ENCODE measurements at places on chromosomes 2 and 18.

- no peak for DNase-seq
These were observed 48.9 kb upstream of the IL1R1 start for GRCh38 chr2:102093662-102094061.

DNA sequence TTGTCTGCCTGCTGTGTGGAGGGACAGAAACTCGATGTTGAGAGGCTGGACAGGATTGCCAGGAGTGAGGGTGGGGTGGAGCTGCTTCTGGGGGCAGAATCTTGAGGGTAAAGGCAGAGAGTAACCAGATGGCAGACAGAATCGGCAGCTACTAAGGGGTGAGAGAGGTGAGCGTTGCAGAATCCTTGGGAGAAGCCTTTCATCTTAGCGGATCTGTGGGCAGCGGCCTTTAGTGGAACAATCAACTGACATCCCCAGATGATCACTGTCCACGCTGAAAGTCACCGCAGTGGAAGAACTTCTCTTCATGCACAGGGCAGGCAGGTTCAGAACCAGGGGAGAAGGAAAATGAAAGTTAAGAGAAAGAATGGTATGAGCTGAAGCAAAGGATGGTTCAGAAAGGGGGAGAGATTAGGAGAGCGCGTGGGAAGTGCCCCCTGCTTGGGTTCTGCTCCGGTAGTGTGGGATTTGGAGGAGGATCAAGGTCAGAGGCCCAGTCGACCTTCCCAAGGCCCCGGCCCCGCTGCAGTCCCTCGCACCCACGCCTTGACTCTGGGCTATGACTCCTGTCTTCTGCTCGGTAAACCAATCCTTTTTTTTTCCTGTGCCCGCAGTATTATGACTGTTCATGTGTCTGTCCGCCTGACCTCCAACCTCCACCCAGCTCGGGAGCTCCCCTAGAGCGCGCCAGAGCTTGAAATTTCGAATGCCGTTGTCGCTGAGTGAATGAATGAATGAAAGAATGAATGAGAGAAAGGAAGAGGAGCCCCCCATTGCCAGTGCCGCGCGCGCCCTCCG lies 584 bp downstream of the BOLA3 start:
- DNase-seq: no peak

- DNase-seq: no peak
These were observed 469.6 kb upstream of the ID2 start for GRCh38 chr2:8212239-8212638.

GRCh38 chr2:161204846-161205245 lies 44.6 kb downstream of the TANK start:
- DNase-seq: no peak

DNA sequence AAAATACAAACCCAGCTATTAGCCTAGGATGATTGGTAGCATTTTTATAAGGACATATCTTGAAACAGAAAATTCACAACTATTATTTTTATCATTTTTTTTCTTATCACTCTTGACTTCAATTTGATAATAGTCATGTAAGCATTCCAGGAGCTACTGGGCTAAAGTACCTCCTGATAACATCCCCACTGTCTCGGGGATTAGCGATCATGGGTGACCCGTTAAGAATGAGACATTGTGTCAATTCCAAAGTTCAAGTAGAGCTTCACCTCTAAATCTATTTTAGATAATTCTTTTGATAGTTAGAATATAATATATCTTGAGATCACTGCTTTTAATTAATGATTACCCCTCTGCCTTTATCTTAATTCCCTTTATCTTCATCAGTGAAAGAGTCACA lies 1204.5 kb upstream of the CHAC2 start:
- no peak for DNase-seq

- DNase-seq: no peak
These were observed 485.8 kb downstream of the STK39 start for GRCh38 chr2:167761465-167762136.

GRCh38 chr18:22538426-22538825 lies 120.7 kb upstream of the CTAGE1 start:
- no peak for DNase-seq

- DNase-seq: no peak
These were observed 1.7 kb downstream of the EMILIN2 start for GRCh38 chr18:2848247-2849246.

DNA sequence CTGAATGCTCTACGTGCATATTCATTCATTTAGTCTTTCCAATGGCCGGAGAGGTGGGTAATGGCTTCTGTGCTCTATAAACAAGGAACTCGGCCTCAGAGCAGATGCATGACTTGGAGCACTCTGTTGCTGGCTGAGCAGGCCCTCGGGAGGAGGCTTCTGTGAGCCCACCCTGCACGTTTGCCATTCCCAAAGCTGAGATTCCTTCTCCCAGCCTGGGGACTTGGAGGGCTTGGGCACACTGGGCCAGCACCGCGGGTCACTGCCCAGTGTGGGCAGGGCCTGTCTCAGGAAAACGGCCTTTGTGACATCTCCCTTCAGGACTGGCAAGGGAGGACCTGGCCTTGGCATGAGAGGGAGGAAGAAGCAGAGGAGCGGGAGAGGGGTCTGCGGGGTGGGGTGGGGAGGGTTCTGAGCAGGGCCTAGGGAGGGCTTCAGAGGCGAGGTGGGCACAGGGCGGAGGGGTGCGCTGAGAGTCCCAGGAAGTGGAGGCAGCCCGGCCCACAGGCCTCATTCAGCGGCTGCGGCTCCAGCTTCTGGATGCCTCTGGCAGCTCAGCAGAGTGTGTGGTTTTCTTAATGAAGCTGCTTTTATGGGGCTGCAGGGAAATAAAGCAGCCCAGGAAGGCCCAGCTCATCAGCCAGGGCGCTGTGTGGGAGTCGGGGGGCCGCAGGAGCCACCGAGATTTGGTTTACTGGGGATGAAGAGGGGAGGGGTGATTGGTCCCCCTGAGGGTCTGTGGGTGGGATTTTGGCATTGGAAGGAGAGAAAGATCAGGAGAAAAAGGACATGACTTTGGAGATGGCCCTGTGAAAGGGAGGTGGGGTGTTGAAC lies 51.7 kb upstream of the OTOF start:
- no peak for DNase-seq

Data from NK-92 treated with Interleukin-12 subunit alpha and Interleukin-12 subunit beta, amount 100 ng/mL, for 24 hours (cell line).